ENCODE measurements at places on chromosomes 5 and 9.

DNA sequence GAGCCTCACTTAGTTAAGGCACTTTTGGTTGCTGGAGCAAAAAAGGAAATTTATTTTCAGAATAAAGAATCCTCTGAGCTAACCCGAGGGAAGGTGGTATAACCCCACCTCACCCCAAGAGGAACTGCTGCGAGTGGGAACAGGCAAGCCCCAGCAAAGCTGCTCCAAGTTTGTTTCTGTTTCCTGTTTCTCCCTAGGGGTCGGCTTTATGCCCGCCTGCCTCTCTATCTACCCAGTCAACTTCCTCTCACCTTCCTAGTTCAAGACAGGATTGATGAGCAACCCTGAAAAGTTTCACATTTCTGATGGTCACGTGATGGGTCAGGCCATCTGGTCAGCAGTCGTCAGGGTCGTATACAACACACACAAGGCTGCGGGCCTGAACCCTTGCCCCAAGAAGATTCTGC lies 31.1 kb downstream of the TRIO start:
- DNase-seq = no peak

DNA sequence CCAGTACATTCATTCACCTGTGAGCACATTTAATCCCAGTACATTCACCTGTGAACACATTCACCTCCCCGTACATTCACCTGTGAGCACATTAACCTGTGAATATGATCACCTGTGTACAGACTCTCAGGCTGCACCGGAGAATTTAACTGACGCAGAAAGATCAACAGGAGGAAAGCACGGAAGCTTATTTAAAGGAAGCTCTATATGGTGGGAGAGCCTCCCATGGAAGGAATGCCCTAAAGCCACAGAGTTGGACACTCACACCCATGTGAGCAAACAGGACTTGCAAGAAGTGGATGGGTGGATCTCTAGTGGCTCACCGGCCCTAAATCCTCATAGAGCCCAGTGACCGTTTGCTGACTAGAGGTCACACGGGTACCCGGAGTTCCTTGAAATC lies 38.2 kb downstream of the TRIP13 start:
- DNase-seq = no peak

DNA sequence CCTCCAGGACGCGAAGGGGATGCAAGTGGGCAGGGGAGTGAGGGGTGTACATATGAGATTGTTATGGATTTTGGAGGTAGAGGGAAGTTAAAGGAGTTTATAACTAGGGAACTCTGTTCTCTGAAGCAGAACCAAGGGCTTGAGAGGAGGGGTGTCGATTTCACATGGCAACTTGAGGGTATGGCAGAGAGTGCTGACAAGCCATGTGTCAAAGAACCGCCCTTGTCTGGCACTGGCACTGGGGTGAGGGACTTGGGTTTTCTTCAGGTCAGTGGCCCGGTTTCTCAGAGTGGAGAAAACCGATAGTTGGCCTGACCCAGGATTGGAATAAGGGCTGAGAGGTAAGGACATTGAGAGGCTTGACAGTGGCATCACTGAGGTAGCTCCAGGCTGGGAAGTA lies 47.7 kb upstream of the TESK1 start:
- no peak for DNase-seq

DNA sequence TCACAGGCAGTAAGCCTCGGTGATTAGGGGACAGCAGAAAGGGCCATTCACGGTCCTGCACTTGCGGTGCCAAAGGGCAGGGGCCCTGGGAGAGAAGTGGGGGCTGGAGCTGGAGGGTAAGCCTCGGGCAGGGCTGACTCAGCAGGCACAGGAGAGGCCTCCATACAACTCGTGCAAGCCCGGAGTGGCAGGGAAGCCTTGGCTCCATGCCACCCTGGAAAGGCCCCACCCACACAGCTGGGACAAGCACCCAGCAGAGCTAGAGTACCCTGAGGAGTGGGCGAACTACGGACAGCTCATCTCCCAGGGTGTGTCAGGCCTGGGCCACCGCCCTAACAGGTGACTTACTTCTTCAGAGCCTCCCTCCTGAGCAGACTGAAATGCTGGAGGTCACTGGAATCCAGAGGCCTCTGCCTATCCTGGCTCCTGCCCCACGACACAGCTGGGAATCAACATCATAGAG lies 5.6 kb upstream of the CAMK2A start:
- DNase-seq = no peak

DNA sequence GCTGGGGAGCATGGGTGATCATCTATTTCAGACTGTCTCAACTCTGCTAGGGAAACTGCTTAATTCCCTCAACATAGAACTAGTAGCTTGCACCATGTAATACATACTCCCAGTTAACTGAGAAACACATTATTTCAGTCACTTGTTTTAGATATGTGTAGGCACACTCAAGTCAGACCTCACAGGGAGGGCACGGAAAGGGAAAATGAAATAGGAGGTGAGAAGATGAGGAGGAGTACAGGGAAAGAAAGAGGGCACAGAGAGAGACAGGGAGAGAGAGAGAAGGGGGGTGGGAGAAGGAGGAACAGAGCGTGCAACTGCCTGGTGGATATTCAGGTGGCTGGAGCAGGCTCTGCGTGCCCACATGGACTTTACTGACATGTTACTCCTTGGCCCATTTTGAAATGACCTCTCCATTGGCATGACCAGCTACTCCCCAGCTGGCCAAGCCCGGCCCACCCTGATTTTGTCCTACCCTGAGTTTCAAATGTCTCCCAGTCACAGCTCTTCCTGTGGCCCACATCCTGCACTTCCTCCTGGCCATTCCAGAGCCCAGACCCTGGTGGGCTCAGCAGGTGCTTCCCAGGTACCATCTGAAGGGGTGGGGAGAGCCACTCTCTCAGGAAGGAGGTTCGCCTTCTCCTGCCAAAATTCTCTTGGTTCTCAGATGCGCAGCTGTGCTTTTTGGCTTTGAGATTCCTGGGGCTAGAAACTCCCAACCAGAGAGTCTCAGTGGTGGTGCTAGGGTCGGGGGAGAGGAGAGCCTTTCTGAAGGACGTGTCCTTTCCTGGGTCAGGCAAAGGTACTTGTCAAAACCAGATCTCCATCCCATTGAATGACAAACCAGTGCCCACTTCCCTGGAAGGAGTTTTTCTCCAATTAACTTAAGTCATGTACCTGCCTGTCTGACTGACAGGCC lies 229.4 kb downstream of the FSTL4 start:
- DNase-seq = no peak

DNA sequence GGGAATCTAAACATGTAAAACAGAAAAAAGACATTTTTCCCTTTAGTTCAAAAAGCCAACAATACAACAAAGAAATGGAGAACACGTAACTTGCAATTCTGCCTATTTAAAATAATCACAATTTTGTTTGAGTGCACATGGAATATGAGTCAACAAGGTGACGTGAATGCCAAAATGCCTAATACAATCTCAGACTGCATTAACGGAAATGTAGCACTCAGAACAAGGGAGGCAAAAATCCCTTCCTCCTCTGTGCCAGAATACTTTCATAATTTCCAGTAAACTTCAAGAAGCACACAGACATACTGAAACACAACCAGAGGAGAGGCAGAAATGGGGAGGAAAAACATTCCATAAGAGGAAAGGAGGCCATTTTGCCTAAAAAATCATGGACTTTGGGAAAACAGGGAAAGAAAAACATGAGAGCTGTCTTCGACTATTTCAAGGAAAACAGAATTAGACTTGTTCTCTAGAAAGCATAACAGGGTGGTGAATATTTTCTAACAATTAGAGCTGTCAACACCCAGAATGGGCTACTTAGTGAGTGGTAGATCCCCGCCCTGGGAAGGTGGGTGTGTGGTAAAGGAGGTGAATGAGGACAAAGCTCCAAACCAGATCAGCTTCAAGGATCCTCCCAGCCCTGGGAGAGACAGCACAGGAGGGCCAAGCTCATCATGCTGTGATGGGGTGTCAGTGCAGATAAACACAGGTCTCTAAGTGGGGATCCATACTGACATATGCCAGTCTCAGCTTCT lies 48.2 kb downstream of the ABCA1 start:
- DNase-seq = no peak

- no peak for DNase-seq
Measured at GRCh38 chr9:134619448-134619982, 22.1 kb upstream of the COL5A1 start.

DNA sequence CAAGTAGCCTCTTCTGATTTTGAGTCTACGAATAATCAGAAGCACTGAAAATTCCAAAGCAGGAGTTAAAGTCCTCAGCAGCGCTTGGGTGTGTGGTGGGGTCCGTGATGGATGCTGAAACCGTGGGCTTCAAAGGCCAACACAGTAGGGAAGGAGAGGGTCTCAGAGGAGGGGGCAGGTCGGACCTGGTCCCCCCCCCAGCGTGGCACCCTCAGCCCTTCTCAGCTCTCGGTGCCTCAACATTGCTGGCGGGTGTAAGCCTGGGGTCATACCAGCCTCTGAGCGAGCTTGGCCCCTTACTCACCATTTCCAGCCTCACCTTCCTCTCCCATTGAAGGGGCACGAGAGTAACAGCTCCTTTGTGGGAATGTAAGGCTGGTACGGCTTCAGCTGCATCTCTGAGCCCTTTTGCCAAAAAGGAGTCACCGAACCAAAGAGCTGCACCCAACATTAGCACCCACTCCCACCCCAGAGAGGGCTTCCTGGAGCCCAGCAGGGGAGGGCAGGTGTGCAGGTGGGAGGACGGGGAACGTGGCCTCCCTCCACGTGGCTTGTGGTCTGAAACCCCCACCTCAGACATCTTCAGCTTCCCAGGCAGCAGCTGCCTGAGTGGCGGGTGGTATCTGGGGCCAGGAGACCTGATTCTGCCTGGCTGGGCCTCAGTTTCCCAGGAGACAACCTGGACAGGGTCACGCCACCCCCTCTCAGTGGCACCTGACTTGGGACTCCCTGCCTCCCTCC lies 6.7 kb upstream of the LCN1 start:
- DNase-seq = no peak

GRCh38 chr5:106843812-106844416 lies 826.8 kb downstream of the EFNA5 start:
- DNase-seq = no peak

DNA sequence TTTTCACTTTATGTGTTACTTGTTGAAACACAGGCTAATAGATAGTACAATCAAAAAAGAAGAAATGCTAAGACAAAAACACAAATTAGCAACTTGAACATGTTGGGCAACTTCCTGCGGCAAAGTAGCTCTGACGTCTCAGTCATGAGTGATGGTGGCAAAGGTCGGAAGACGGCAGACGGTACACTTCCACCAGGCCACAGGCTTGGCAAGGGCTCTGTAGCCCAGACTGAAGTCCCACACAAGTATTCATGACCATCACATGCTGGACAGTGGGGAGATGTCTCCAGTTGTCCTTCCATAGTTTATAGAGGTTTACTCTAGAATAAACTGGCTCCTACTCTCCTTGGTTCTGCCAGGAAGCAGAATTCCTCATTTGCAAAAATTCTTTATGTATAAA lies 831.3 kb downstream of the MTRR start:
- DNase-seq = no peak

- DNase-seq = no peak
Measured at GRCh38 chr9:135409286-135410200, 70.0 kb upstream of the PPP1R26 start.

GRCh38 chr9:75051285-75051684 lies 23.2 kb upstream of the CARNMT1 start:
- DNase-seq = no peak
